ENCODE measurements at places on chromosomes 2 and 18.
A peak's percentile ranks its signal among the peaks of the same experiment; 100 is the strongest.

DNA sequence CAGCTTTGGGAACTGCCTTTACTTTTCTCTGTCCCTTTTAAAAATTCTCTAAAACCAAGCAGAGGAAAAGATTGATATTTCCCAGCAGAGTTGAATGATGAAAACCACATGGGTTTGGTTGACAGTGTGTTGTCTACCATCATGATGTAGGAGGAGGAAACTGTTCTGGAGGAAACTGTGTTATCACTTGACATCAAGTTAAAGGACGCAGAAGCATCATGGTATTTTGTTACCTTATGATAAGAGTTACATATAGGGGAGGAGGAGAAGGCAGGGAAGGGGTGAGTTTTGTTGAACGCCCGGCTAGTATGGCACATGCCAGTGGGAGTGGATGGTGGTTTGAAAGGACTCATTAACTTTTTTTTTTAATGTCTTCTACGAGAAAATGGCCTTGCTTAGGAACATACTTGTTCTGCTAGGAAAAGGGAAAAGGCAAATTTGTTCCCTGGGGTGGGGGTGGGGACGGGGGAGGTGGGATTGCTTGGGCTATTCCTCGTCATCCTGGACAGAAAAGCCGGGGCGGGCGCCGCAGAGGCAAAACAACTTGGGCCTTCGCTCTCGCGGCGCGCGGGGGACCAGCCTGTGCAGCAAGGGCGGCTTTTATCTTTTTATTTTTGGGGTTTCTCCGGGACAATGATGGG, 766 bp downstream of the TMEM17 start:
- no peak for DNase-seq

GRCh38 chr2:228629251-228629650, 447.8 kb upstream of the SPHKAP start:
- DNase-seq: no peak

- DNase-seq: no peak
Measured at GRCh38 chr2:161722547-161723503, 98.6 kb downstream of the SLC4A10 start.

DNA sequence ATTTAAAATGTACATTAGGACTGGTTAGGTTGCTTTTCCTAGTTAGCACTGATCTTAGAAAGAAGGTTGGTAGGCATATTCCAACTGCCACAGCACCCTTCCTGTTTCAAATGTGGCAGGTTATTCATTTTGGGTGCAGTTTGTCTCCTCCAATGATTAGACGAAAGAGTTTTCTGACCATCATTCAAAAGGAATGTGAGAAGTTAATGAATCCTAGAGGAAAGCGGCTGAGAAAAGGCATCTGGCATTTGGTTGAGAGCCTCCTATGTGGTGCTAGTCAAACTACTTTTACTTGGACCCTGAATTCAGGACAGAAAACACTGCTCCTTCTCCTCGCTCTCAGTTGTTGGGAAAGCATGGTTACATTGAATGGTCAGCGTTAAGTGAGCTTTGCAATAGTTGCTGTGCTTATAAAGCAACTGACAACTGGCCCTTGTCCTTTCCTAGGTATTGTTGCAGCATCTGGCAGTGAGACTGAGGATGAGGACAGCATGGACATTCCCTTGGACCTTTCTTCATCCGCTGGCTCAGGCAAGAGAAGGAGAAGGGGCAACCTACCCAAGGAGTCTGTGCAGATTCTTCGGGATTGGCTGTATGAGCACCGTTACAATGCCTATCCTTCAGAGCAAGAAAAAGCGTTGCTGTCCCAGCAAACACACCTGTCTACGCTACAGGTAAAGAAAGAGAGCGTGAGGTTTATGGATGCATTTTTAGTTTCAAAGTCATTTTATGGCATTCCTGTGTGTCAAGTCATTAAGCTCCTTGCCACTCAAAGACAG, 6.1 kb downstream of the TGIF1 start:
- DNase-seq: no peak

- DNase-seq: no peak
Measured at GRCh38 chr2:120694034-120694433, 41.6 kb upstream of the GLI2 start.

- no peak for DNase-seq
Measured at GRCh38 chr2:53210538-53210937, 557.1 kb upstream of the CHAC2 start.

DNA sequence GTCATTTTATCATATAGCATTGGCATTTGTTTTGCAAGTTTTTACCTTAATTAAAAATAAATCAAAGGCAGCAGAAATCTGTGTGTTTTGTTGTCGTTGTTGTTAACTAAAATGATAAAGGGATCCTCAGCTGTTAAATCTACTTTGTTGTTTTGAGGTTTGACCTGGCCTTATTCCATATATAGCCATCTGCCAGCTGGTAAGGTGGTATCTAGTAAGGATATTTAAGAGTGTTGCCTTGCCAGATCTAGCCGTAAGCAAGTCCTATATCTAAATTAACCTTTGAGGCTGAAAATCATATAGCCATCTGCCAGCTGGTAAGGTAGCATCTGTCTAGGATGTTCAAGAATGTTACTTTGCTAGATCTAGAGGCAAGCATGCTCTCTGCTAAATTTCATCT, 56.6 kb downstream of the BMPR2 start:
- DNase-seq: no peak

DNA sequence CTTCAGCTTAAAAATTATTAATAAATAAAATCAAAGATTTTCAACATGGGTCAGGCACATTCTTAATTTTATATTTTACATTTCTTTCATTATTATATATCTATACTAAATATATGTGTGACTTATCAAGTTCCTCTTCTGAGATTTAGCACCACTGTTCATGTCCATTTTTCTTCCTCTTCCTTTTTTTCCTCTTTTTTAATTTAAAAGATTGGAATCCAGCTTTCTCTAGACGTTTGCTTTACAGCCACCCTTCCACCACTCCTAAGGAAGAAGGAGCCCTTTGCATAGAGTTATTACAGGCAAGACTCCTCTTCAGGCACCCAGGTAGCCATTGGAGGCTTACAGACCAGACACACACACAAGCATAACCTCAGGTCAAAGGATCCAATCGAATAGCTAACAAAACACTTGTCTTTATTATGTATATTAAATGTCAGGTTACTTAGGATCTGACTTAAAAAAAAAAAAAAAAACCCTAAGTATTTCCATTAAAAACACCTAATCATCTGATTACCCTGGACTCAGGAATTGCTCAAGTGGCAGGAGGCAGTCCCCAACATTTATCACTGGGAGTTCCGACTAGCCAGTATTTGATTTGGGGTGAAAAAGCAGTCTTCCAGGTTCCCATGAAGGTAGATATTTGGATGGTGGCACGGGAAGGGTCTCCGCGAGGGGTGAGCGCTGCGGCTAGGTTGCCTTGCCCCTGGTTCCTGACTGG, 2.4 kb upstream of the ZEB2 start:
- no peak for DNase-seq

DNA sequence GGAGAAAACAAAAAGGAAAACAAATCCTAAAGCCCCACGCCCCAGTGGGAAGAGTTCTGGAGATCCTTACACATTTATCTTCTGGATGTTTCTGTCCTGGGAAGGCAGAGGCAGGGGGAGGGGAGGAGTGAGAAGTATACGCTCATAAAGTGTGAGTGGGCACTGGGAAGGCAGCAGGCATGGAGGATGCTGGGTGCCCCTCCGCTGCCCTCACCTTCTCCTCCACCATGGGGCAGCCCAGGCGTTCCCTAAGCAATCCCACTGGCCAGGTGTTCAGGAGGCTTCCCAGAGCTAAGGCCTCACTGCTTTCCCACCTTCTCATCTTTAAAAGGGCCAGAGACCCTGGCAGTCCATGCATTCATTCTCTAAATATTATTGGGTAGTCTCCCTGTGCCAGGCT, 112.0 kb upstream of the SMAD2 start:
- DNase-seq: no peak

GRCh38 chr2:221970389-221970788, 328.4 kb downstream of the PAX3 start:
- no peak for DNase-seq

- no peak for DNase-seq
Measured at GRCh38 chr2:168138374-168138773, 109.0 kb downstream of the STK39 start.

DNA sequence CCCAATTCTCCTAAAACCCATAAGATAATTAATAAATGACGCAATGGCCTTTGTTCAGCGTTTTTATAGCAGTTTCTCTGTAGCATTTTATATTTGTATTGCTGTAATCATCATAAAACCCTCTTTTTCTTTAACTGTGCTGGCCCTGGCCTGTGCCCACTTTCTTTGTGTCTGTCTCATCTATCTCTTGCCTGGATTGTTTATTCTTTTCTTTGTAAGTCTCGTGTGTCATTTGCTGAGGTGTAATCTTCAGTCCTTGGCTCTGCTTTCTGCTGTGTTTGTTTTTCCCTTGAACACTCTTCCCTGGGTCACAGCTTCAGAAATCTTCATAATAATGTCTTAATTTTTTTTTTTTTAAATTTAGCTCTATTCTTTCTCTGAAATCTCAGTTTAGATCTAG, 525.8 kb upstream of the LINC00305 start:
- DNase-seq: no peak

- DNase-seq: no peak
Measured at GRCh38 chr2:236219411-236219810, 44.8 kb downstream of the ASB18 start.

- no peak for DNase-seq
Measured at GRCh38 chr2:165953306-165953654, 296 bp downstream of the TTC21B start.

- peak; percentile 13 for DNase-seq
Measured at GRCh38 chr2:151946899-151947812, 118.9 kb upstream of the ARL5A start.

DNA sequence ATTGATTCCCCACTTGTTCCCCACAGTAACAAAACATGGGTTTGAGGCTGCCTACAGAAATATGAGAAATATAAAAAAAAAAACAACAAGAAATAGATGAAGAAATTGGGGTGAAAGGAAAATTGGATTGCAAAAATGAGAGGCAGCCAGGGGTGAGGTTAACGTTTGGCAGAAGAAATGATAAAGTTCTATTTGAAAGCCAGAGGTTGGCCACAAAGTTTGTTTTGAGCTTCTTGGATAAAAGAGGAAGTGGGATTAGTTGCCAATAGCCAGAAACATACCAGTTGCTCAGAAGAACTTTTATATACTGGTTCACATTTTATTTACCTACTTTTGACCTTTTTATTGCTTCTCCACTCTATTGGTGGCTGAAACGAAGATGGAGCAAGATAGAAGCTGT, 67.5 kb downstream of the FASTKD2 start:
- DNase-seq: no peak

DNA sequence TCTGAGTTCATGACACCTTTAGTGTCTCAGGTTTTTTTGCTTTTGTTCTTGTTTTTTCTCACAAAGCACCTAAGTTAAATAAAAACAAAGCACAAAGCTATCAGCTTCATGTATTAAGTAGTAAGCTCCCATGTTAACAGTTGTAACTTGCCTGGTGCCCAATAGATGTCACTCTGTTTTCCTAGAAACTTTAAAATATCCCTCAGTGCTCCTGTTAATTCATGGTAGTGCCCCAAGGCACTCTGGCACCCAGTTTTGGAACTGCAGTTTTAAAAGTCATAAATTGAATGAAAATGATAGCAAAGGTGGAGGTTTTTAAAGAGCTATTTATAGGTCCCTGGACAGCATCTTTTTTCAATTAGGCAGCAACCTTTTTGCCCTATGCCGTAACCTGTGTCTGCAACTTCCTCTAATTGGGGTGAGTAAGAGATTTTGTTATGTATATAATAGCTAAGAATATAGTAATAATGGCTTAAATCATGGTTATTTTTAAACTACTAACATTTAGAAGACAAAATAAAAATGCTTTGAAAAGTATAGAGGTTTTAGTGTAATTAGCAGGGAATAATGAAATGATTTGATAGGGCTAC, 555.0 kb upstream of the TMEFF2 start:
- DNase-seq: no peak

GRCh38 chr18:55735199-55735855, 147.3 kb upstream of the TCF4 start:
- DNase-seq: no peak

DNA sequence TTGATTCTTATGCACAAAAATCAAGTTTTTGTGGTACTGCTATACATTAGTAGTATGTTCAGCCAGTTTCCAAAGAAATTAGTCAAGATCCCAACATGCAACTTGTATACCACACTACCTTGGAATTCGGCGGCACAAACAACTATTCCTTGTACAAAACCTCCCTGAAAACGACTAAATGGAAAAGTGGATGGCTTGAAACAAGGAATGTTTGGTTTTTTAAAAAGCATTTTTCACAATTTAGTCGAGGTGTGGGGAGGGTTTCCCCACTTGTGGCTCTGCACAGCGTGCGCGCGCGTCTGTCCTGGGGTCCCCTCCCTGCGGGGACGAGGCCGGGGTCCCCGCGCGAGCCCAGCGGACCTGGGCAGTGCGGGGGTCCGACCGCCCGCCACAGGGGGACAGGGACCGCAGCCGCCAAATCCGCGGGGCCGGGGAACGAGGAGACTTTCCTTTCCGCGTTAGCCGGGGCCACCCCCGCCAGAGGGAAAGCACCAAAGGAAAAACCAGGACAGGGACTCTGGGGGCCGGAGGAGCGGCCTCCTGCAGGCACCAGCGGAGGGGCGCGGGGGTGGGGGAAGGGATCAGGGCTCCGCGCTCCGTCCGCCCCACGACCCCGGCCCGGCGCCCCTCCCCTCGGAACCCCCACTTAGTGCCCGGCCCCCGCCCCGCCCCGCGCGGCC, 534 bp upstream of the SOCS6 start:
- no peak for DNase-seq

DNA sequence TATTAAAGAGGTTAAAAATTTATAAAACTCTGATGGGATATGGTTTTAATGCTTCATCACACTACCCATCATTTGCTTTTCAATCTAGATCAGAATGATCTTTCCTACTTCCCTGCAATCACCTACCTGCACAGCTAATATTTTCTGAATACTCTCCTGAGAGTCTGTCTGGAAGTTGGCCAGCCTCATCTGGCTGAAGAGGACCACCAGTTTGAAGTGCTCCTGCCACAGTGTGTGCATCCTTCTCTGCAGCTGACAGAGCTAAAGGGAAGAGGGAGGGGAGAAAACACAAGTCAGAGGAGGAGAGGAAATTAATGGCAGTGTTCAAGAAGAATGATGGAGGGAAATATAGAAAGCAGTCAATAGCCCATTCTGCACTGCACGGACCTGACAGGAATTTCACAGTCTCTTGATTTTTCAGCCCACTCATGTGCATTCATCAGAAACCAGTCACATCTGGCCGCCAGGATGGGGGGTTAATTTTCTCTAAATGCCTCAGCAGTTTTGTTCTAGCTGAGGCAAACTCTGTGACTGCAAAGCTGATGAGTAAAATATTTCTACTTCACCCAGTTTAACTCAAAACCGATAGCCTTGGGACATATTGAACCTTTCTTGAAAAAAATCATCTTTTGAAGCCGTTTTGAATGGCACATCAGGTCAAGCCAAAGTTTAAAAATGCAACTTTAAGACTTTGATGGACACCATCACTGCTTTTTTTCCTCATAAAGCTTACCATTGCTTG, 201.8 kb upstream of the KLHL14 start:
- no peak for DNase-seq

GRCh38 chr2:65331336-65332025, 100.9 kb downstream of the SPRED2 start:
- DNase-seq: no peak

GRCh38 chr2:135093670-135094330, 41.7 kb downstream of the RAB3GAP1 start:
- DNase-seq: no peak

GRCh38 chr2:12430407-12431133, 286.2 kb upstream of the TRIB2 start:
- peak; percentile 25 for DNase-seq
